Hair follicular keratinocyte (primary cell): ENCODE measurements at places on chromosomes 4 and X. TPM values are rescaled to one million over a fixed set of nuclear protein-coding genes. Genes with fewer than 3 reads are reported as not detected.

GAGE13 gene
- total RNA-seq = not detected in 2 replicates

CENPVL3 gene
- 0.08 TPM in 1 of 2 replicates, not detected in the other for total RNA-seq

VCX3A gene
- not detected in 2 replicates for total RNA-seq

KLHL8 gene
- 4.4 TPM in 2 replicates for total RNA-seq

GLRA3 gene
- total RNA-seq = not detected in 2 replicates

RAI2 gene
- total RNA-seq = not detected in 2 replicates

USP17L12 gene
- total RNA-seq = not detected in 2 replicates

SAGE1 gene
- total RNA-seq = not detected in 2 replicates

NPY2R gene
- total RNA-seq = not detected in 2 replicates

C4orf17 gene
- total RNA-seq = not detected in 2 replicates

BBS12 gene
- 2.0 and 3.0 TPM in 2 replicates for total RNA-seq

TADA2B gene
- 6.7 and 9.6 TPM in 2 replicates for total RNA-seq

LRBA gene
- 42.7 and 51.5 TPM in 2 replicates for total RNA-seq

KDR gene
- total RNA-seq = not detected in 2 replicates

GPM6B gene
- 0.08 and 0.19 TPM in 2 replicates for total RNA-seq

IL2 gene
- not detected in 2 replicates for total RNA-seq

USP17L10 gene
- not detected in 2 replicates for total RNA-seq

SULT1B1 gene
- total RNA-seq = not detected in 2 replicates

SSX4B gene
- total RNA-seq = not detected in 2 replicates

CTAG2 gene
- not detected in 2 replicates for total RNA-seq

FOXR2 gene
- total RNA-seq = not detected in 2 replicates

LDOC1 gene
- total RNA-seq = 5.5 and 11.6 TPM in 2 replicates

FAM156A gene
- total RNA-seq = 2.8 and 8.4 TPM in 2 replicates

MAB21L2 gene
- total RNA-seq = not detected in 2 replicates

LONRF3 gene
- total RNA-seq = not detected in 2 replicates

SORCS2 gene
- total RNA-seq = 0.31 TPM in 1 of 2 replicates, not detected in the other

ZNF711 gene
- 0.76 and 1.2 TPM in 2 replicates for total RNA-seq

CHRDL1 gene
- not detected in 2 replicates for total RNA-seq

CSAG1 gene
- not detected in 2 replicates for total RNA-seq

SUPT20HL2 gene
- not detected in 2 replicates for total RNA-seq

DGKK gene
- total RNA-seq = not detected in 2 replicates

TRIM75 gene
- not detected in 2 replicates for total RNA-seq

STBD1 gene
- 2.0 and 3.4 TPM in 2 replicates for total RNA-seq

MAMLD1 gene
- 0.38 and 0.94 TPM in 2 replicates for total RNA-seq

USP46 gene
- total RNA-seq = 6.1 and 7.3 TPM in 2 replicates

GAB1 gene
- total RNA-seq = 8.6 and 14.7 TPM in 2 replicates

ADH1A gene
- not detected in 2 replicates for total RNA-seq

CCDC110 gene
- not detected in 2 replicates for total RNA-seq
